Activated T-cell treated with anti-CD3 and anti-CD28 coated beads, Interleukin-2, amount 50 U/mL, for 24 hours (primary cell): ENCODE measurements at places on chromosomes 5 and 9.

GRCh38 chr5:110638970-110639902 is 87.2 kb downstream of the TMEM232 start:
- no peak for DNase-seq

DNA sequence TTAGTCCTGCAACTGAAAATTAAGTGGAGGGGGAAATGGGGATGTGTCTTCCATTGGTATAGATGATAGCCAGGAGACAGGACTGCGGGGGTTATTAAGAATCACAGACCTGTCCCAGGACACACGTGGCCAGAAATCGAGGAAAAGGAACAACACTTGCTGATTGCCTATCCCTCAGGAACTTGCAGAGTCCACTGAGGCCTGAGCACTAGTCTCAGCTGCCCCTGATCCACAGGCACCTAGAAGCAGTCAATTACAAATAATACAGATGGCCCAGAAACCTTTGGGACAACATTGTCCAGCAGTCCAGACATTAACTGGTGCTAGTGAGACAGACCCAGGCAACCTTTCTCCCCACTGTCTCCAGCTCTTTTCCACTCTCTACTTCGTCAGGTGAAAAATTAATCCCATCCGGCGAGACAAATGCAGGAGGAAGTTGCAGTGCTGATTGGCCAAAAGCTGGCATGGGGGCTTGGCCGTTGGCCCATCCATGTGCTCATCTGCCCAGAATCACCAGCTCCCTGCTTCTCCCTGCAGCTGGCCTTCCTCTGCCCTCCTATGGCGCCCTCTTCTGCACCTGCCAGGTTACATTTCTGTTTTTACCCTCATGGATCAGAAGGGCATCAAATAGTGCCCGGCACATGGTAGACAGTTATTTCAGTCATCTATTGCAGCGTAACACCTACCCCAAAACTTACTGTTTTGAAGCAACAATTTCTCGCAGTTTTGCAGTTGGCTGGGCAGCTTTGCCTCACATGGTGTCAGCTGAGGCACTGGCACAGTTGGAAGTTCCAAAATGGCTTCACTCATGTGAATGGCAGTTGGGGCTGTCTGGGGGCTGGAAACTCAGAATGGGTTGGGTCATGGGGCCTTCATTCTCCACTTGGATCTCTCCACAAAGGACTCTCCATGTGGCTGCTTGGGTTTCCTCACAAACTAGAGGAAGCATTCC is 3.6 kb upstream of the B4GALT1 start:
- peak; percentile 58 for DNase-seq

DNA sequence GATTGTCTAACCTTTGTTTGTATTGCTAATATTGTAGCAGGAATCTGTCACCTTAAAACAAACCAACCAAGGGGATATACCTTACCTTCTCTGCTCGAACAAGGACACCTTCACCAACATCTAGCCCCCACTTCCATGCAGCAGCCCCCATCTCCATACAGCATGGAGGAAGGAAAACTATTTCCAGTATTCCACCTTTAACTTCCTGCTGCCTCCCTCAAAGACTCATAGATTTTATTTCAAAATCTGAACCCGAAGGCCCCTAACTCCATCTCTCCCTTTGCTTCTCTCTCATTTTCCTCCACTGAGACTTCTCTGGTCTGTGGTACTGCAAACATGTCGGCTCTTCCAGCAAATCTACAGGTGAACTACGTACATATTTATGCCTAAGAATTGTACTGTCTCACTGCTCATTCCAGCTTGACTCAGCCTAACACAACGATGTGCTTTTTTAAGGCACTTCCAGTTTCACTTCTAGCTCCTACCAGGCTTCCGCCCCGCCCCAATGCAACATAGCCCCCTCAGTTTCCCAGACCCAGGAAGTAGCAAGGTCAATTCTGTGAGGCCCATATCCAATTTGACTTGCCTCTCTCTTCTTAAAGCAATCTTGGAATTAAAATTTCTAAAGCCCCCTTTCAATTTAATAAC is 70.7 kb upstream of the RNF38 start:
- DNase-seq, result peak; percentile 62

GRCh38 chr5:111742177-111742994 is 14.6 kb downstream of the NREP start:
- no peak for DNase-seq

GRCh38 chr5:11584017-11584416 is 320.2 kb downstream of the CTNND2 start:
- no peak for DNase-seq

GRCh38 chr9:11335011-11335410 is 722.2 kb upstream of the PTPRD start:
- no peak for DNase-seq

- no peak for DNase-seq
Measured at GRCh38 chr9:27394154-27394825, 97.3 kb upstream of the EQTN start.

- DNase-seq, result no peak
Measured at GRCh38 chr5:30197662-30198061, 995.8 kb upstream of the CDH6 start.

GRCh38 chr5:26761446-26761845 is 276.9 kb downstream of the CDH9 start:
- DNase-seq, result no peak

GRCh38 chr5:167786871-167787578 is 504.4 kb upstream of the WWC1 start:
- DNase-seq, result no peak

DNA sequence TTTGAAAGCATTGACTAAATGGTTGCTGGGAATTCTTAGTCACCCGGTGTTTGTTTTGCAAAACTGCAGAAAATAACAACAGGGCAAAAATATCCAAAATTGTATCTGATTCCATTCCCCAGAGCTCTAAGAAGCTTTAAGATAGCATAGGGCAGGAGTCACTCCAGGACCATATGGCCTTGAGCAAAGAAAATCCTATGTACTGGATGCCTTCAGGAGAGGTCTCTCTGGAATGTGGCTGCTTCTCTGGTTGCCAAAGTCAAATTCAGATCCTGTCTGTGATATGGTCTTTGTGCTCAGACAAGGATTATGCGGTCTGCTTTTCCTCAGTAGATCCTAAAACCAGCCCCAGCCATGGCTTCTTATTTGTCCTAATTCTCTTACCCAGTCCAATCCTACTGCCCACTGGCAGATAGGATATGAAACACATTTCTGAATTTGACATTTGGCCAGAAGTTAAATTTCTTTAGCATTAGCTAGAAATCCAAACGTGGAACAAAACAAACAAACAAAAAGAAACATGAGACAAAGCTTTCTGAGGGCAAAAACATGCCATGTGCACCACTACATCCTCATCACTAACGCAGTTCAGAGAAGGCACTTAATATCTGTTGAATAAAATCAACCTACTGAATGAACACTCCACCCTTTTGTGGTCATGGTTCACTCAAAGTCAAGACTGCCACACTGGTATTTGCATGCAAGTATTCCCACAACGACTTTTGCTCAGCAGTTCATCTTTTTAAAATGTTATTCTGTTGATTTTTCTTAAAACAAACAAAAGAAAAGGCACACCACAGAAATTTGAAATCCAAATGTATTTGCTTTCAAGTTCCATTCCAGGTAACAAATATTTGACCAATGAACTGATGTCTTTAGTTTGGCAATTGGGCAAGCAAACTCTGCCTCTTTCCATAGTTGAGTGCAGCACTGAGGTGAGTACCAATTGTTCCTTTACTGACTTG is 165.7 kb downstream of the TRPM6 start:
- no peak for DNase-seq

DNA sequence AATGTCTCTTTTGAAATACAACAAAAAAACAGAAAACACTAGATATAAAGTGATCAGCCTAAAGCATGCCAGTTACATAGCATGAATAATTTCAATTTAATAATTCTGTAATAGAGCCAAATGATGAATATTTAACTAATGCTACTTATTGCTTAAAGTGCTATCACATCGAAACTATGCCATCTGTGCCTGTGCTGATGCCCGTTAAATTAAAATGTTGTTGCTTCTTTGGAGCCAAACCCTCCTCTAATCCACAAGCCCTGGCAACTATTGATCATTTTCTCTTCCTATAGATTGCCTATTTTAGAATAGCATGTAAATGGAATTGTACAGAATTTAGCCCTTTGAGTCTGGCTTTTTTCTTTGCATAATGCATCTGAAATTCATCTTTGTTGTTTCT is 356.2 kb downstream of the CHSY3 start:
- no peak for DNase-seq

DNA sequence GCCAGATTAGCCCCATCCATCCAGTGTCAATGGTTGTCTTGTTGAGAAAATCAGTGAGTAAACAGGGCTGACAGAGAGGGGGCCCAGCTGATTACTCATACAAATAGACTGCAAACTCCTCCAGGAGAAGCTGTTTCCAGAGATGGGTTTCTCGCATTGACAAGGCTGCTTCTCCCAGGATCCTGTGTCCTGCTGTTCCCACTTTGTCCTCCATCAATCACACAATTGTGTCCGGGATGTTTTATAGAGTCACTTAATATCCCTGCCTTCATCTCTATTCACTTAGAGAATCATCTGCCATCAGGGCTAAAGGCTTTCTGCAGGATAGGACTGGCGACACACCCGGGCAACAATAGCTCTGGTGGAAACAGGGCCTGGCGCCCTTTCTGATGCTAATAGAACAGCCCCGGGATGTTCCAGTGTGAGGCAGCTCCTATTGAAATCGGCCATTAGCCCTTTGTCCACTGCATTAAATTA is 71.7 kb upstream of the TBCA start:
- DNase-seq, result no peak

- no peak for DNase-seq
Measured at GRCh38 chr5:174624733-174625522, 99.5 kb upstream of the MSX2 start.

GRCh38 chr9:7607421-7607820 is 192.2 kb downstream of the DMAC1 start:
- no peak for DNase-seq

DNA sequence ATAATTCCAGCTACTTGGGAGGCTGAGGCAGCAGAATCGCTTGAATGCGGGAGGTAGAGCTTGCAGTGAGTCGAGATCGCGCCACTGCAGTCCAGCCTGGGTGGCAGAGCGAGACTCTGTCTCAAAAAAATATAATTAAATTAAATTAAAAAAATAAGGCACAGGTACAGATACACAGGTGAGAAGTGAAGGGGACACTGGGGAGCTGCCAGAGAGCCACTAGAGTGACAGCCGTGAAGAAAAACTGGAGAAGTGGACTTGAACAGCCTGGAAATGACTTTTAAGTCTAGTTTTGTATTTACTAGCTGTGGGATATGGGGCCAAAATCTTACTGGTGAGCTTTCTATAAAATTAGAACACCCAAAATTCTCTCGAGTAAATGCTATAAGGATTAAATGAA is 15.1 kb downstream of the EPB41L4B start:
- DNase-seq, result no peak

DNA sequence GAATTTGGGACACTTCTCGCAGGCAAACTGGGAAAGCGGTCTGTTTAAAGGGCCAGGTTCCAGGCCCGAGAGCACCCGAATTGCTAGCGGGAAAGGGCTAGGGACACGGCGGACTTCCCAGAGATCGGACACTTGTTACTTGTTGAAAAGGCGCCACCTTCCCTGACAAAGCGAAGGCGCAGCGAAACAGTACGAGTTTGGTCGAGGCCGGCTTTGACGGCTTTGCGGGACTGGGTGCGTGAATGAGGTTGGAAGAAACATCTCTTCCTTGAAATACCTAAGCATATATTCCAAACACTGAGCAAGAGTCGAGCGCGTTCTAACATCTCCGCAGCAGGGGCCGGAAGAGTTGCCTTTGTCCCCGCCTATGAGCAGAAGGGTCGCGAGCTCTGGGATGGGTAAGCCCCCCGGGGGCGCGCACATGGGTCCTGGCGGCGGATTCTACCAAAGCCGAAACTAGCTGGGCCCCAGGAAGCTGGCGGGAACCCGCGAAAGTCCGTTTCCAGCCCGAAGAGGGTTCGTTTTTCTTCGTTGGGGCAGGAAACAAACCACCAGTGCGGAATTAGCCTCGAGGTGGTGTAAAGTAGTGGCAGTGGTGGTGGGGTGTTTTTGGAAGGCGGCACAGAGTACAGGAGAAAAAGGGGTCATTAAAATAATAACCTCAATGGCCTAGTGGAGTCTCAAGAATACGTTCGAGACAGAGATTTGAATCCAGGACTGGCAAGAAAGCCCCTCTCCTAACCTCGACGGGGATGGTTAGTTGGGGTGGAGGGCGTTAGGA is 1.5 kb downstream of the GDNF start:
- DNase-seq, result peak; percentile 32

DNA sequence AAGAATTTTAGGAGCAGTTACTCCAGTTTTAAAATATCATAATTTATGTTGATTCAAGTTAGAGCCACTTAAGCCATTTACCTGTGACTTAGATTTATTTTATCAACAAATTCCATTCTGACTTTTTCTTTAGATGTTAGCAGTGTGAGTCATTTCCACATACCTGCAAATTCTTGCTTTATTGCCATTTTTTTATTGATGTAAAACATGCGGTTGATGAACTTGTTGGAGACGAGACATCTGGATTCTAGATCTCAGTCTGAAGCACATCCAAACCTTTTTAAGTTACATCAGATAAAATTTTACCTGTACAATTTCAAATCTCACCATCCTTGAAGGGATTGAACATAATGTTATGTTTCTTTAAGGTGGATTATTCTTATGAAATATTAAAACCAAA is 240.9 kb downstream of the IRX1 start:
- DNase-seq, result no peak

GRCh38 chr5:57311251-57311650 is 137.4 kb downstream of the GPBP1 start:
- no peak for DNase-seq

DNA sequence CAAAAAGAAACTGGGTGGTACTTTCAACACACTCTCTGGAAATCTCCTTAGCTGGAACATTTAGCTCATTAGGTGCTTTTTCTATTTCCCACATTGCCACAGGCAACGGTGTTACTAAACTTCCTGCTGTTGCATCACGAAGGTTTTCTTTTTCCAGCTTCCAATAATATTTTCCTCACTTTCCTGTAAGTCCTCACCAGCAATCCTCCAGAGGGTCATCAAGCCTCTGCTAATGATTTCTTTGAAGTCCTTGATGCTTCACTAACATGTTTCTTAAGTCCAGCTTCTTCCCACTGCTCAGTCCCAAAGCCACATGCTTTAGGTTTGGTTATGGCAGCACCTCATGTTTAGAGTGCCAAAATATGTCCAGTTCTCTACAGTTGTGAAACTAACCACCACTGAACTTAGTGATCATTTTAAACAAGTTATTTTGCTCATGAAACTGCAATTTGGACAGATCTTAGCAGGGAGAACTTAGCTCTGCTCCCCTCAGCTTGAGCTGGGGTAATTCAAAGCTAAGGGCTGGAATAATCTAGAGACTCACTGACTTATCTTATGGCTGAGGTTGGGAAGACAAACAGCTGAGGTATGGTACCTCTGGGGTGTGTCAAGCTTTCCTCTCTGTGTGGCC is 39.9 kb upstream of the RETREG1 start:
- no peak for DNase-seq
